A549 treated with RU486 at 1 μM for 4 hours (cell line): ENCODE measurements at places on chromosomes 13 and 19. TPM values are rescaled to one million over a fixed set of nuclear protein-coding genes. Genes with fewer than 3 reads are reported as not detected.

WDR87 gene
- not detected in 5 replicates for total RNA-seq

ISYNA1 gene
- 27.1 to 47.3 TPM (median 45.2 TPM) in 5 replicates for total RNA-seq

PPP6R1 gene
- total RNA-seq: 90.1 to 134 TPM (median 119 TPM) in 5 replicates

B9D2 gene
- 23.3 to 35.3 TPM (median 33.2 TPM) in 5 replicates for total RNA-seq

ZNF284 gene
- total RNA-seq: 0.38 to 0.52 TPM (median 0.46 TPM) in 5 replicates

MYO16 gene
- 0.02 to 0.09 TPM (median 0.04 TPM) in 4 of 5 replicates, not detected in the other for total RNA-seq

YIPF2 gene
- total RNA-seq: 14.6 to 20.9 TPM (median 18.5 TPM) in 5 replicates

C1QTNF9B gene
- not detected in 5 replicates for total RNA-seq
